Stimulated activated CD8-positive, alpha-beta memory T cell treated with anti-CD3 and anti-CD28 coated beads, Interleukin-4, amount 100 ng/mL, for 1 hour (primary cell): ENCODE measurements at places on chromosomes 1 and 21.

DNA sequence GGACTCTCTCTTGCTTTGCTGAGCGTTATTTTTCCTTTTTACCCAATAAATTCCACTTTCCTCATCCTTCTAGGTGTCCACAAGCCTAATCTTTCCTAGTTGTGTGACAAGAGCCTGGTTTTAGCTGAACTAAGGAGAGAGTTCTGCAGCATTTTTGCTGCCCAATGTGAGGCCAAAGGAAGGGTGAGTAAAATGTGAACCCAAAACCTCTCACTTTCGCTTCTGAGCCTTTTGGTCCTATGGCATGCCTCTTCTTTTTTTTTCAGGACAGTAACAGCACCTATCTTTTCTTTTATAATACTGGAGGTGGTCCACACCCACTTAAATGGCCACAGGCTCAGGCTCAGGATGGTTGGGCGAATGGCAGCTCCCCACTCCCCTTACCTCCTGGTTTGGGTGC lies 111.1 kb downstream of the COP1 start:
- DNase-seq: no peak

- no peak for DNase-seq
These were observed 21.4 kb downstream of the SLC16A1 start for GRCh38 chr1:112934577-112934976.

DNA sequence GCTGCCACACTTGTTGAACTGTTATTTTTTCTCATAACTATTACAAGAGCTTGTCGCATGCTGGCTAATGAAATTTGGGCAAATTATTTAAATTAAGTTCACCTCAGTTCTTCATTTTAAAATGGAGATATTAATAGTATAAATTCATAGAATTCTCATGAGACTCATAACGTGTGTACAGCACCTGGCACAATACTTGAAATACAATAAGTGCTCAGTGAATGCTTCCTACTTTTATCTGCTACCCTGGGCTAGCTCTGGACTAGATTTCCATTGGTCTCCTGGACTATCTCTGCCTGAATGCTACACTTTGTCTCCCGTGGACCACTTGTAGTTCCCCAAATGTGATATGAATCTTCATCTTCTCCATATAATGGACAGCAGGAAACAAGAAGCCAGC lies 919 bp downstream of the SLAMF6 start:
- DNase-seq: no peak

DNA sequence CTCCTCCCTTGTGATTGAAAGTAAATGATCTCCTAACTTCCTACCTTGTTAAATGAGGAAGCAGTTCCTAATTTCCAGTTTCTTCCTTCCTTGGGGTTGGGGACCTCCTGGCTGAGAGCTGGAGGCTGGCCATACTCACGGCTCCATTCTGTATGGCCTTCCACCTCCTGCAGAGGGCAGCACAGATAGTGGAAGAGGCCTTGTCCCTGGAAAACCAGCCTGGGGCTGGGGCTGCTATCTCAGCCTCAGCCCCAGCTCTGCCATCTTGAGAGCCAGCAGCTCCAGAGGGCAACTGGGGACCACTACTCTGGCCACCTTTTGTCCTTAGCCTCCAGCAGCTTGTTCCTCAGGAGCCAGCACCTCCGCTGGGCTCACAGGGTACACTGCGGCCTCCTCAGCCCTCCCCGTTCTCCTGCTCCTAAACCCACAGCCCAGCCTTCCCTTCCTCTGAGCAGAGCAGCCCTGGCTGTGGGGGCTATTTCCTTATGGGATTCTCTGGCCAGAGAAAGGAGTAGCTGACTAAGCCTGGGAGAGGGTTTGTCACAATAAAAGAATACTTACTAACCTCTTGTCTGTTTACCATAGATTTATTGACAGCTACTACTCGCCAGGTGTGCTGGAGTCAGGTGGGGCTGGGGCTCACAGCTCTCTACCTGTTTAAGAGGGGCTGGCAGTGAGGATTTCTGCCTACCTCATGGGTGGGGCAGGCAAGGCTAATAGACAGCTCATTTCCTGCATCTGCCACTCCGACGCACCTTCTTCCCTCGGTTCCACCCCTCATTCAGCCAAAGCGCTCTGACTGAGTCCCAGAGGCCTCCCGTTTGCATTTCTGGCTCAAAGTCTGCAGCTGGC lies 6.3 kb downstream of the TMEM234 start:
- no peak for DNase-seq

DNA sequence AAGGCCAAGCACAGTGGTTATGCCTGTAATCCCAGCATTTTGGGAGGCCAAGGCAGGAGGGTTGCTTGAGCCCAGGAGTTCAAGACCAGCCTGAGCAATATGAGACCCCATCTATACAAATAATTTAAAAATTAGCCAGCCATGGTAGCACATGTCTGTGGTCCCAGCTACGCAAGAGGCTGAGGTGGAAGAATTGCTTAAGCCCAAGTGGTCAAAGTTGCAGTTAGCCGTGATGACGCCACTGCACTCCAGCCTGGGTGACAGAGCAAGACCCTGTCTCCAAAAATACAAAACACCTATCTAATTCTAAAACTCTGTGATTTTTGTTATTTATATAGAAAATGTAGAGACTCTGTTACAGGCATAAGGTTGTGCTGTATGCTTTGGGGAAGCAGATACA lies 44.2 kb upstream of the ZYG11A start:
- DNase-seq: no peak

DNA sequence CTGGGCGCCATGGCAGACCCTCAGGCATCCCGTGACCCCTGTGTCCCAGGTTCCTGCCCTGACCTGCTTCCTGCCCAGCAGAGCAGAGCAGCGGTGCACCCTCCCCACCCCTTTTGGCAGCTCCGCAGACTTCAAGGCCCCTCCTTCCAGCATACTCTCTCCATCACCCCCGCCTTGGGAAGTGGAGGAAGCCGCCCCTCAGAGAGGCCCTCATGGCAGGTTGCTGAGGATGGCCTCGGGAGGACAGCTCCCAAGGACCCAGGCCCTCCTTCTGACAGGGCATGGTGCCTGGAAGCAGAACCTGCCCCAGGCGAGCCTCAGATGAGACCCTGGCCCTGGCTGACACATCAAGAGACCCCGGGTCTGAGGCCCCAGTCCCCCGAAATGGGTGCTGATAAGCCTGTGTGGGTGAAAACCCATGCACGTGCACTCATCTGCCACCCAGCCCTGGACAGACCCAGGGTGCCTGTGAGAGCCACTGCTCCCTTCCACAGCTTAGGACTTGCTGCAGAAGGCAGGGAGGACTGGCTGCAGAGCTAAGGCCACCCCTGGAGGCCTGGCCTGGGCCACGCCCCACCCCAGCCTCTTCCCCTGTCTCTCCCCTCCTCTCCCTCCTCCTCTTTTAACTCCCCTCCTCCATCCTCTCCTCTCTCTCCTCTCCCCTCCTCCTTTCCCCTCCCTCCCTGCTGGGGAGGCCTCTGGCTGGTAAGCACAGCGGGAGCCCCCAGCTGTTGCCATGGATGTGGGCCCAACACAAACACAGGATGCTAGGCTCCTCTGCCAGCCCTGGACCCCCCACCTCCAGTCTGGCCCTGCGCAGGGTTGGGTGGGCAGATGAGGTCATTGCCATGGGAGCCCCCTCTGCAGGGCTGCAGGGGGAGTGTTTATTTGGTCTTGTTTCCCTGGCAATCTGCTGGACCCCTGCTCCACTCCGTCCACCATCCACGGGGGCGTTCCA lies 33.7 kb downstream of the WNT9A start:
- DNase-seq: no peak

GRCh38 chr1:101219924-101220870 lies 16.6 kb upstream of the S1PR1 start:
- DNase-seq: no peak
